ENCODE measurements at places on chromosomes 13 and 19.

DNA sequence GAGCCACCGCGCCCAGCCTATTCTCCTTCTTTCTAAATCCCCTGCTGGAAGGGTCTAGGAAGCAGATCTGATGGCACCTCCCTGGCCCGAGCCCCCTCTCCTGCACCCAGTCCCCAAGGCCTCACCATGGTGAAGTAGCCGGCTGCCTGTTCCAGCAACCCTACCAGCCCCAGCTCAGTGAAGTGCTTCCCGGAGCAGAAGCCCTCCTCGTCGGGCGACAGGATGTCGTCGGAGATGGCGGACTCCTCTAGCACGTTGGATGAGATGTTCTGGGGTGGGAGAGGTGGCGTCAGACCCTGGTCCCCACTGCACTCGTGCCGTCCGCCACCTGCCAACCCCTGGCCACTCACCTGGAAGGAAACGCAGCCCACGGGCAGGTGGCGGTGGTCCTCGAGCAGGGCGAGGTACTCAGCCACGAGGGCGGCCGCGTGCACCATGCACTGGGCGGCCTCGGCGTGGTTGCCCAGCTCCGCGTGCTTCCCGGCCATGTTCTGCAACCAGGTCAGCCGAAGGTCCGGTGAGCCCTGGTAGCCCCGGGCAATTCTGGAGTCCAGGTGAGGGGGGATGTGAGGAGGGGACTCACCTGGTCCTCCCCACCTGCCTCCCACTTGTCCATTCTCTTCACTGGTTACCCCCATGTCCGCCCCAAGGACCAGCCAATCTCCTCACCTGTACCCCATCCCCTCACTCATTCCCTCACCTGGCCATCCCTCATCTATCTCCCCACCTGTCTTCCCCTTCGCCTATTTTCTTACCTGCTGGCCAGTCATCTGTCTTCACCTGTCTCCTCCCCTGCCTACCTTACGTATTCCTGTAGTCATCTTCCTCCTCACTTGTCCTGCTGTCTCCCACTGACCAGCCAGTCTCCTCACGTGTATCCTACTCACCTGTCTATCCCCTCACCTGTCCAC is 11.5 kb upstream of the KANK2 start:
- DNase-seq = no peak

GRCh38 chr19:32222556-32222955 is 122.9 kb upstream of the ZNF507 start:
- no peak for DNase-seq

GRCh38 chr19:2061495-2062388 is 10.7 kb upstream of the MKNK2 start:
- DNase-seq = peak; percentile 99

DNA sequence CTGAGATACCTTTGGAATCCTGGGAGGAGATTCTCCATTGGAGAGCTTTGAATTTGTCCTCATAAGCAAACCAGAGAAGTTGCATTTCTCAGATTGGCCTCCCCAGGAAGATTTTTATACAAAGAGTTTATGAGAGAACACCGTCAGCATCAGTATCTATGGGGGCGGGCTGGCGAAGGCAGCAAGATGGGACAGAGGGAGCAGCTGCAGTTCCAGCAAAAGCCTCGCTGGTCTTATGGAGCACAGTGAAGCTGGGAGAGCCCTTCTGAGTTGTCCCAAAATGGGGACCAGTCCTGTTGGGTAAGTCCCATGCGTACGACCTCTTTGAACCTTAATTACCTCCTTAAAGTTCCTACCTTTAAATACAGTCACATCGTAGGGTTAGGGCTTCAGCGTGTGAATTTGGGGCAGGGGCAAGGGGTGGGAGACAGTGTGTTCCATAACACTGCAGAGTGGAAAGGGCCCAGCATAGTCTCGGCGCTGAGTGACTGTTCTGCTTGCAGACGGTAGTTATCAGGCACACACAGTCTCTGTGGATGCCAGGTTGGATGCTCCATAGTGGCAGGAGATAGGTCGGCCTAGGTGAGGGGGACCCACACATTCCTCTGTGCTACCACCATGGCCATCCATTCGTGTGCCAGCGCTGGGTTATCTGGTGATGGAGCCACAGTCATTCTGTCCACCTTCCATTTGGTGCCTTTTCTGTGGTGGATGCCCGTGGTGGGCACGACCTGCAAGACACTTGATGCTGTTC is 34.9 kb upstream of the GPR183 start:
- DNase-seq = no peak

- DNase-seq = no peak
Observed at GRCh38 chr13:111486801-111487200, 166.4 kb downstream of the TEX29 start.

- no peak for DNase-seq
Observed at GRCh38 chr19:17358395-17358794, 18.7 kb downstream of the PLVAP start.

GRCh38 chr13:98525456-98526181 is 51.3 kb downstream of the STK24 start:
- DNase-seq = no peak

- DNase-seq = no peak
Observed at GRCh38 chr13:41751277-41751676, 209.6 kb downstream of the VWA8 start.

DNA sequence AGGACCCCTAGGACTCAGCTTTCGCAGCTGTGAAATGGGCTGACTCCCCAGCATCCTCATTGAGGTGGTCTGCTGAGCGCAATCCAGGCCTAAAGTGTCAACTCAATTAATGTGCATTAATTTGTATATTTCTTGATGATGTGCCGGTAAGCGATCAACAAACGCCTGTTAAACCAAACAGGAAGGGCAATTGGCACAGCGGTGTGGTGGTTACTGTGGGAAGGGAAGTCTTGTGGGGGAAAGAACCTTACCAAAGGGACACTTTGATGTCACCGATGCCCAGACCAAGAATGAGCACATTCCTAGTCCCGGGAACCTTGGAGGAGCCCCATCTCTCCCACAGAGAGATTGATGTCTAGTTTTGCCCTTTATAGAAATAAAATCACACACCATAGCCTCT is 1.6 kb downstream of the JAK3 start:
- no peak for DNase-seq

DNA sequence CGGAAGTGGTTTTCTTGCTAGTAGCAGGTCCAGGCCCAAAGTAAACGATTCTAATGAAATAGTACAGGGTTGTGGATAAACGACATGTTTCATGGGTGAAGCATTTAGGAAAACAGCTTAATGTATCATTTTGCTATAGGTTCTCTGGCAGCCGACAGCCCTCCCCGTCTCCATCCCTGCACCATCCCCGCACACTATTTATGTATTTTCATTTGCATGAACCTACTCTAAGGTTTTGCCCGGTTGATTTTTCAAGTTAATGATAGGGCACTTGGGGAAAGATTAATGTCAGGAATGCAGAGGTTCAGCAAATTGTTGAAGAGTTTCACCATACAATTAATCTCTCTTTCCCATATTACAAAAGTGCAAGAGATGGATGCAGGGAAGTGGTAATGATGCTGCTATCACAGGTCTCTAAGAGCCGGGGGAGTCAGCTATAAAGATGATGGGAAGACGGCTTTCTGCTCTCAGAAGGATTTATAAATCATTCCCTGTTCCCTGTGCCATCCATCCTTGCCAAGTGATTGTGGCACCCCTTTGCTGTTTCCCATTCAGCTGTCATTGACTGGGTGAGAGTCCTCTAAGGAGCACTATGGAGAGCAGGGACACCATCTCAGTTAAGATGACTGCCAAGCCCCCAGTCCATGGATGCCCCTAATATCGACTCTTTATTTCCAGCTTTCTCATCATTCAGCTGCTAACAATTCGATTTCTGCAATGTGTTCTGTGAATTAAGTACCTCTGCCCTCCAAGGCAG is 186.3 kb downstream of the IRS2 start:
- no peak for DNase-seq

GRCh38 chr13:50543782-50544181 is 299.7 kb downstream of the DLEU7 start:
- no peak for DNase-seq

DNA sequence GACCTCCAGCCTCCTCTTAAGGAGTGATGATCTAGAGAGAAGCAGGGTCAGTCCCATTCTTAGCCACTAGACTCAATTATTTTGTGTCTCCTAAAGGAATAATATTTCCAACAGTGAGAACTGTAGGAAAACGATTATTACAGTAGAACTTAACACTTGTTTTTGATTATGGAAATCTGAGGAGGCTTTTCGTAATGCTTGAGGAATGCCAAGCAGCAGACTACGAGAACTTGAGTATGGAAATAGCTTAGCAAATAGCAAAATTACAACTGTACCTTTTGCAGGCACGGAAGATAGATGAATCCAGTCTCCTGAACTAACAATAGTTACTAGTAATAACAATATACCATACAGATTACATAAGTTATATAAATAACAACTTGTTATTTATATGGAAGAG is 12.2 kb downstream of the BRD4 start:
- DNase-seq = no peak

GRCh38 chr13:35596321-35597030 is 120.0 kb upstream of the MAB21L1 start:
- DNase-seq = no peak

DNA sequence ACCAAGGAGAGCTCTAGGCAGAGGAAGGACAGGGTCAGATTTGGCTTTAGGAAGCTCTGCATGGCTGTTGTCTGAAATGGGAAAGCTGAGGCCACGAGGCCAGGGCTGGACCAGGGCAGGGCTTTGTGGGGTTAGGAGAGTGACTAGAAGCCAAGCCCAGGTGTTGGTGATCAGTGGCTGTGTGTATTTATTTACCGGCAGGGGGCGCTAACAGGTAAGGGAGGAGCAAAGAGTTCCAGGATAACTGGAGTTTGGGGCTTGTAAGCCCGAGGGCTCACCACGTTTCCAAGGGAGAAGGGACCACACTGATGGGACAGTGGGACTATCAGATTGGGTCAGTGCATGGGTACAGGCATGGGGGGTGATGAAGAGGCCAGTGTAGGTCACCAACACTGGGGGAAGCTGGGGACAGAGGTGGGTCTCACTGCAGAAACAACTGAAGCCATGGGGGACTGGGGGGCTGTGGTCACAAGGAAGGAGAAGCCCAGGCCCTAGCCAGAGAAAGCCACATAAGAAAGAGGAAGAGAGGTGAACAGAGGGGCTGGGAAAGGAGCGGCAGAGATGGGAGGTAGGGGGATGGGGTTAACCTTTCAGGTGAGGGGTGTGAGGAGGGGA is 3.9 kb downstream of the TMEM147 start:
- DNase-seq = peak; percentile 14

- no peak for DNase-seq
Observed at GRCh38 chr13:71290963-71291841, 575.8 kb downstream of the DACH1 start.

DNA sequence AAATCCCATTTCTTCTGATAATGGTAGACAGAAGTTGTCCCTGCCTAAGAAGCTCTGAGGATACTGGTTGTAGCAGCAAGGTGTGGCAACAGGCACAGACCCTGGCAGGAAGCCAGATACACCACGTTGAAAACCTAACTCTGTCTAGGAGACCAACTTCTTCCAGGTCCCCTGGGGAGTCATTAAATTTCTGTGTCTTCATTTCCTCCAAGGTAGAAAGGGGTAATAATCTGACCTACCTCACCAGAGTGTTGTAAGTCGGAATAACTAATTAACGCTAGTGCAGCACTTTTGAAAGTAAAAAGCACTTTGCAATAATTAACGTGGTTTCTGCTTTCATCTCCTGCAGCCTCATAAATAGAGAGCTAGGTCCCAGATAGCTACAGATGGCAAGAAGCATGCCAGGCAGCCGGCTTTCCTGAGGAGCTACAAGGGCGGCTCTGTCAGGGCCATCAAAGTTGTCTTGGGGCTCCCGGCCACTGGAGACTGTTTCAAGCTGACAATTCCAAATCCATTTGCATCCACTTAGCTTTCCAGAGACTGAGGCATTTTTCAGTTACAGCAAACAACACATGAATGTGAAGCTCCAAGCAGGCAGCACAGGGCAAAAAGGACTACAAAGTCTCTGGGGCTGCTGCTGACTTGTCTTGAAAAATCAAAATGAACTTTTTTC is 176.2 kb downstream of the FOXO1 start:
- peak; percentile 17 for DNase-seq

- DNase-seq = no peak
Observed at GRCh38 chr13:33543089-33543459, 257.5 kb upstream of the STARD13 start.

DNA sequence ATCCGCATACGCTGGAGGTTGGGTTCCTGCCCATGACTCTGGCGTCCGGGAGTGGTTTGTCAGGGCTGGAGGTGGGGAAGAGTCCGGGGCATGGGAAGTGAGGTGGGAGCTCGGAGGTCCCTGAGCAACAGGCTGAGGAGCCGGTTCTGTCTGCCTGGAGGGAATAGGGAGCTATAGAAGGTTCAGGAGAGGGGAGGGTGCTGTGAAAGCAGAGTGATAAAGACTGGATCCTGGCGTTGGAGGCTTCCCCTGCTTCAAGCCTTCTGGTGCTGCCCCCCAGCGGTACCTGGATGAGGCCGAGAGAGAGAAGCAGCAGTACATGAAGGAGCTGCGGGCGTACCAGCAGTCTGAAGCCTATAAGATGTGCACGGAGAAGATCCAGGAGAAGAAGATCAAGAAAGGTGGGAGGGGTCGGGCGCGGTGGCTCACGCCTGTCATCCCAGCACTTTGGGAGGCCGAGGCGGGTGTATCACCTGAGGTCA is 2.6 kb downstream of the HMG20B start:
- no peak for DNase-seq

GRCh38 chr19:51644636-51645271 is 1.9 kb downstream of the SIGLEC14 start:
- no peak for DNase-seq

DNA sequence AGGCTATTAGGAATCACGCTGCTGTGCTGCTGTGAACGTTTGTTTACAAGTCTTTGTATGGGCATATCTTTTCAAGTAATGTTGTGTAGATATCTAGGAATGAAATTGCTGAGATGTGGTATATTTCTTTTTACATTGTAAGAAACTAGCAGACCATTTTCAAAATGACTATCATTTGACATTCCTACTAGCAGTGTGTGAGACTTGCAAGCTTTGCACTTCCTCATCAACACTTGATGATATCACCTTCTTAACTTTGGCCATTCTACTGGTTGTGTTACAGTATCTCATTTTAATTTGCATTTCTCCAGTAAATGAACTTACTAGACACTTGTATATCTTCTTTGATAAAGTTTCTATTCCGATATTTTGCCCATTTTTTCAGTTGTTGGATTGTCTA is 12.1 kb downstream of the METTL21C start:
- DNase-seq = no peak

- DNase-seq = no peak
Observed at GRCh38 chr13:75804054-75804453, 167.9 kb downstream of the LMO7 start.

- peak; percentile 29 for DNase-seq
Observed at GRCh38 chr13:75537401-75538365, at the start of gene COMMD6. TSS of gene COMMD6 (minus strand) at chr13:75537841. CDS start at chr13:75537805, 36 bp downstream.

GRCh38 chr19:44817725-44818465 is 9.0 kb downstream of the BCAM start:
- DNase-seq = no peak

DNA sequence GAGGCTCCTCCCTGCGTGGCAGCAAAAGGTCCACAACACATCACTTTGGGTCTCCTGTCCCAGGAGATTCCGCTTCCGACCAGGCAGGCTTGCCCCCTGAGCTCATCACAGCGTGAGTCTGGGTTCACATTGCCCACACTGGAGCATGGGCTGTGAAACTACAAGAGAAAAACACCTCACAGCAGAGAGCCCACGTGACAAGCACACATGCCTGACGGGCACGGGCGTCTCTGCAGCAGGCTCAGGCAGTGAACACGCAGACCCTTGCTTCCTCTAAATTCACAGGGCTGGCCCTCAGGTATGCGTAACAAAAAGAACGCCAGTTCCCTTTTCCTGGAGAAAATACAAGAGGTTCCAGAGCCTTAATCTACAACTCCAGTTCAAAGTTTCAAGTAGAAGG is 41.9 kb downstream of the RASA3 start:
- no peak for DNase-seq
